ENCODE measurements at places on chromosomes 11 and 22.

GRCh38 chr22:41922940-41923594 lies 3.5 kb downstream of the TNFRSF13C start:
- DNase-seq: no peak

DNA sequence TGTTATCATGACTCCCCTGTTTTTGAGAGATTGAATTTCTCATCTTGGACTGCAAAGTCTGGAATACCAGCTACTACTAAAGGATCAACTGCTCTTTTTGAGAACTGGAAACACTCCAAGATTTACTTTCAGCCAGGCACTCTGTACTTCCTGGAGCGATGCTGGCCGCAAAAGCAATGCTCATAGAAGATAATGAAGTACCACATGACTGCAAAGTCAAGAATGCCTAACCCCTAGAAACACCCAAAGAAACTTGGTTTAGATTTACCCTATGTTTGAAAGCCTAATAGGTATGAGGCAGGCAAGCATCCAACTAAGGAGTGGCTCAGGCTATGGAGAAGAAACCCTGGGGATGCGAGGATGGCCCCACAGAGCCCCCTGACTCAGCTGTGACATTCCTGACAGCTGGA lies 47.7 kb upstream of the ARHGAP20 start:
- DNase-seq: no peak

- no peak for DNase-seq
Measured at GRCh38 chr11:65169164-65169641, 830 bp upstream of the SPDYC start.

- no peak for DNase-seq
Measured at GRCh38 chr11:93694109-93694508, 32.6 kb downstream of the CEP295 start.

DNA sequence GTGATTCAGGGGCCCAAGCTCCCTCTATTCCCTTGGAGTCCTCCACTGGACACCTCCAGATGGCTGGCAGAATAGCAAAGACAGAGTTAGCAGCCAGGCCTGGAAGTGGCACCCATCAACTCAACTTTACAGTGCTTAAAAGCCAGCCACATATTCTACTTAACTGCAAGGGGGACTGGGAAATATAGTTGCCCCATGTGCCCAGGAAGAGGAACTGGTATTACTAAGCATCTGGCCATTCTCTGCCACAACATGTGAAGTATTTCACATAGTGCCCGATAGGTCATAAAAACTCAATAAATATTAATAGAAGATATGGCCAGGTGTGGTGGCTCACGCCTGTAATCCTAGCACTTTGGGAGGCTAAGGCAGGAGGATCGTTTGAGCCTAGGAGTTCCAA lies 5.5 kb upstream of the IL10RA start:
- no peak for DNase-seq

GRCh38 chr22:31244943-31245451 lies 32.9 kb downstream of the LIMK2 start:
- no peak for DNase-seq

DNA sequence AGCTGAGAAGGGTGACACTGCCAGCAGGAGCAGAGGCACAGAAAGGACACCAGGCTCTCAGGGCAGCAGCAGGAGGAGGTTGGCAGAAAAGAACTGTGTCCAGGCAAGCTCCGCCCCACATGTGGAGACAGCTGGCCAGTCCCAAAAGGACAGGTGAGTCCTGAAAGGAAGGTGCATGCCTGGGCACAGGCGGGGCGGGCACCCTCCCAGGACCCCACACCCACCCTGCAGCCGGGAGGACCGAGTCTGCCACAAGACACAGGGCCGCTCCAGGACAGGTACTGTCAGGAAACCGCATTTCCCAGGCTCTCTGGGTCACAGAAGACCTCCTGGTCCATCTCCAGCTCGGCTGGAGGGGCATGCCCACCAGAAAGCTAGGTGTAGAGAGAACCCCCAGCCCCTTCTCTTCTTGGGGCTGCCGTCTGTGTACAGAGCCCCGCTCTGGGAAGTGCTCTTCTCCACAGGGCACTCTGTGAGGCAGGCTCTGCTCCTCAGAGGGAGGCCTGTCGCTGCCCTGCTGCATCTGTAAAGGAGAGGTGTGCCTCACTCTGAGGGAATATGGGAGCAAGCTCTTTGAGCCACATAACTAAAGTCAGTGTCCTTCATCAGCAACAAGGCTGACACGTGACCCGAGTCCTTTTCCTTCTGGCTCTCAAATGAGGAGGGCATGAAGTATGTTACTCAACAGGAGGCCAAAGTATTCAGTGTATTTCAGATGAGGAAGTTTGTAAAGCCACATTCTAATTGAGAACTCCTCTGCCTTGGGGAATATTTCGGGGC lies 50.5 kb downstream of the CLTCL1 start:
- no peak for DNase-seq

- DNase-seq: no peak
Measured at GRCh38 chr11:69398529-69399492, 82.7 kb upstream of the LINC01488 start.

DNA sequence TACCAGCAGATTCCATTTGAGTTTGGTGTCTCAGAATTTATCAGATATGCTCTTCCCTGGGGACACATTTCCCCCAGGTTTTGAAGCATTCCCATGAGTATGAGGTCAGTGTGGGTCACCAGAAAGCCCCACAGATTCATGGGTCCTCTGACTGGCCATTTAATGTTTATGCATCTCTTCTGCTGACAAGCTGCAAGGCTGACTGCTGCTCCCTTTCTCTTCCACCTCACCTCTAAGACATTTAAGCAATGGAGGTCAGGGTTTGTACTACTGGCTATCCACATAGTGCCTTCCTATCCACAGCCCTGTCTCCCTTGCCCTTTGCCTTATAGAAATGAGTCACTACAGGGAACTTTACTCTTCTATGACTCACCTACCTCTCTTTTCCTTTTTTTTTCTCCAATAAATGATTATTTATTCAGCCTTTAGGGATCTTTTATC lies 106.0 kb upstream of the TIMP3 start:
- peak; percentile 53 for DNase-seq

Data from HTR-8/SVneo (cell line).